Activated naive CD4-positive, alpha-beta T cell (primary cell): ENCODE measurements at places on chromosomes 11 and 22.

DNA sequence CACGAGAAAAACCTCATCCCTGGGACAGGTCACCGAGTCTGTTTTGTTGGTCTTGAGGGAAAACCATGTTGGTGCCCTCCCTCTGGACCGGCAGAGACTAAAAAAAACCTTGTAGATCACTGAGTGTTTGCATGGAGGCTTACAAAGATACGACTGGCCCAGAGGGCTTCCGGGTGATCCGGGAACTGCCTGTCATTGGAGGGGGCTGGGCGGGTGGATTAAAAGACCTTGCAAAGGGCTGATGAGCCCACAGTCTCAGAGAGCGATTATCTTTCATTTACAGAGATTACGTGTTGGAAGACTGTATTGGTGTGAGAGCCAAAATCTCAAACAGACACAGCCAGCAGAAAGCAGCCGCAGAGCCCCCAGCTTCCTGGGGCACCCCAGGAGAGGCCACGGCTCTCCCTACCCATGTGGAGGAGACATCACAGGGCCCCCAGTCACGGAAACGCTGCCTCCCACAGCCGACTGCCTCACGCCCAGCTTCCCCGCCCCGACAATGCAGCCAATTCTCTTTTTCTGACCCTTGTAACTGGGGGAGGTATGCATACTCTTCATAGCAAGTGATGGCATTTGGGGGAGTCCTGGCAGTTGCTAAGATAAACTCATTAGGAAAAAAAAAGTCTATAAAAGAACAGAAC is 426.4 kb downstream of the CTTN start:
- no peak for DNase-seq

- no peak for DNase-seq
Measured at GRCh38 chr11:14327116-14327515, 31.9 kb downstream of the RRAS2 start.

DNA sequence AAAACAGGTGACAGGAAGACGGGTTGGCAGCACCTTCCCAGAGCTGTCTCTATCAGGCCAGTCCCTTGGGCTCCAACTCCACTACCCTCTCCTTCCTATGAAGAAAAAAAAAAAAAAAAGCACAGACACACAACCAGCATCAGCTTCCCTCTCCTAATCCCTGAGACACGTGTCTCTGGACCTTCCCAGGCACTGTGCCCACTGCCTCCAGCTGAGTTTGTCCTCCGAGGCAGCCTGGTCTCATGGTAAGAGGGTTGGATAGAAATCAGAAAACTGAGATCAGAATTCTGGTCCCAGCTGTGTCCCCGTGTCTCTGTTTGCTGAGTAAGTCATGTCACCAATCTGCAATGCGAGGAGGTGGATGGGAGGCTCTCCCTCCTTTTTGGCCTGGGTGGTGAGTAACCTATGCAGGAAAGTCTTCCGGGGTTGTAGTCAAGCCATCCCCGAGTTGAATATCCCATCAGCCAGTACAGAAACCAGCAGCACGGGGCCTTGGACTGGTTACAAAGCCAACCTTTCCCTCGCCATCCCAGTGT is 193.7 kb upstream of the TBCEL start:
- DNase-seq: no peak

DNA sequence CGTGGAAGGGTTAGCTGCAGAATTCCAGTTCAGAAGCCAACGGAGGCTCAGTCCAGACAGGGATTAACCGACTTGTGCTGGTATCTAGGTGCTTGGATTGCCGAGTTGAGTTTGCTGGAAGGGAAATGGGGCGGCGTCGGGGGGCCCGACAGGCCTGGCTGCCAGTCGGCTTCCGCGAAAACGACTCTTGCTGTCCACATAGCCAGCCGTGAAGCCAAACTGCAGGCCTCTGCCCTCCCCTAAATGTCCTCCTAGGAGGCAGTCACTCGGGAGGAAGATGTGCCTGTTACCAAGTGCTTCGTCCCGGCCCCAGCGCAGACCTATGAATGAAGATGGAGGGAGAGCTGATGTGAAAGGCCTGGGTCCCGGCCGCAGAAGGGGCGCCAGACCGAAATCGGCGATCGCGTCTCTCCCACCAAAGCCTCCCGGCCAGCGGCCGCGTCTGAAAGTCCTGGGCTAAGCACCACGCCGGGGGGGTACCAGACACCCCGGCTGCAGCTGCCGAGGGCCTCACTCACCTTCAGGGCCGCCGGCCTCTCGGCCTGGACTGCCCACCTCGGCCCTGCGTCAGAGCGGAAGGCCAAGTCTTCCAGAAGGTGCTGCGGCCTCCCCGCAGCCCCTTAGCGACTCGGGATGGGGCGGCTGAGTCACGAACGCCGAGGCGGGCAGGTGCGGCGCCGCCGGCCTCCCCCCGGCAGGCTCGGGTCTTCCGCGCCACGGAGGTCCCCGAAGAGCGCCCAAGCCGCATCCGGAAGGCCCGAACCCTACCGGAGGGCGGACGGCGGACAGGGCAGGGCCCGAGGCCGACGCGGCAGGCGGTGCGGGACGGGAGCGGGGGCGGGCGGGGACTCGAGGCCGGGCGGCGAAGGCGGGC is 7.5 kb downstream of the DPAGT1 start:
- peak; percentile 51 for DNase-seq

DNA sequence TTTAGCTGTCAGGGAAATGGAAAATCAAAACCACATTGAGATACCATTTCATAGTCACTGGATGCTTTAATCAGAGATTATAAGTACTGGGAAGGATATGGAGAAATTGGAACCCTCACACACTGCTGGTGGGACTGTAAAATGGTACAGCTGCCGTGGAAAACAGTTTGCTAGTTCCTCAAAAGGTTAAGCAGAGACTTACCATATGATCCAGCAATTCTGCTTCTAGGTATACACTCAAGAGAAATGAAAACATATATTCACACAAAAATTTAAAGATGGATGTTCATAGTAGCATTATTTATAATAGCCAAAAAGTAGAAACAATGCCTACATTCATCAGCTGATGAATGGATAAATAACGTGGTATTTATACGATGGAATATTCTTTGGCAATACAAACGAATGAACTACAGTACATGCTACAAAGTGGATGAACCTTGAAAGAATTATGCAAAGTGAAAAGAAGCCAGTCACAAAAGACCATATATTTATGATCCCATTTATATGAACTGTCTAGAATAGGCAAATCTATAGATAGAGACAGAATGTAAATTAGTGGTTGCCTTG is 23.0 kb downstream of the RNF121 start:
- no peak for DNase-seq

DNA sequence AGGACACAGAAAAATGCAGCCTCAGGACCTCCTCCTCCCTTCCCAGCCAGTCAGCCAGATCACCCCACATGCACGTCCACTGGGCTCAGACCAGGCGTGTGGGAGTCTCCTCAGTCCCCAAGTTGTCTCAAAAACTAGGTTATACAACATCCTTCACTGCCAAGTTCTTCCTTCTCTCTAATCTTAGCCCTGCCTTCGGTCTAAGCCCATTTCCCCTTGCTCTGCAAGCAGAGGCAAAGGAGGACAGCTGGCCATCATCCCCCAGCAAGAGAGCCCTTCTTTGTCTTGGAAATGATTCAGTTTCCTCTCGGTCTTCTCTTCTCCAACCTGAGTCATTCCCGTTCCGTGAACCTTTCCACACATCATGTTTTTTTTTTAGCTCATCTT is 14.0 kb upstream of the NRGN start:
- DNase-seq: no peak

- no peak for DNase-seq
Measured at GRCh38 chr11:3227568-3228444, 4.4 kb downstream of the MRGPRE start.

DNA sequence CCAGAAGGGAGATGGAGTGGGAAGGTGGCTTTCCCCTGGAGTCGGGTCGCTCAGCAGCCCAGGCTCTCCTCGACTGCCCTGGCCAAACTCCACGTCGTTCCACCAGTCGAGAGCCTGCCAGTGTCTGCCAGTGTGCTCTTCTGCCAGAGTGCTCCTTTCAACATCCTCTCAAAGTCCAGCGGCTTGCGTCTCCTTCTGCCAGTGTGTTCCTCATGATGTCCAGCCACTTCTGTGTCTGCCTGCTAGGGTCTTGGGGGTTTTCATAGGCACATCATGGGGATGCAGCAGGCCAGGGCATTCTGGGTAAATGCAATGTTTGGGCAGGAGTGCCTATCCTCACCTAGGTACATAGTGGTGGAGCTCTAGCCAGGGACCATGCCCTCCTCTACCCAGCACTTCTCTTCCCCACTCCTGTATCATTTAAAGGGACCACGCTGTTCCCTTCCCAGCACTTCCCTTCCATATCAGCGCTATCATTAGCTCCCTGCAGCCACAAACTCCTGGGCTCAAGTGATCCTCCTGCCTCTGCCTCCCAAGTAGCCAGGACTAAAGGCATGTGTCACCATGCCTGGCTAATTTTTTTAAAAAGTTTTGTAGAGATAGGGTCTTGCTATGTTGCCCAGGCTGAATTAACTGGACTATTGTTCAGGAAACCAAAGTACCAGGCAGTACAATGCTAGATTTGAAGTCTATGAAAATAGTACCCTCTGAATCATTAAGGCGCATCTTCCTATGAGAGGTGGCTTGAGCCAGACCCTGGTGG is 62.9 kb upstream of the CLDN5 start:
- no peak for DNase-seq

DNA sequence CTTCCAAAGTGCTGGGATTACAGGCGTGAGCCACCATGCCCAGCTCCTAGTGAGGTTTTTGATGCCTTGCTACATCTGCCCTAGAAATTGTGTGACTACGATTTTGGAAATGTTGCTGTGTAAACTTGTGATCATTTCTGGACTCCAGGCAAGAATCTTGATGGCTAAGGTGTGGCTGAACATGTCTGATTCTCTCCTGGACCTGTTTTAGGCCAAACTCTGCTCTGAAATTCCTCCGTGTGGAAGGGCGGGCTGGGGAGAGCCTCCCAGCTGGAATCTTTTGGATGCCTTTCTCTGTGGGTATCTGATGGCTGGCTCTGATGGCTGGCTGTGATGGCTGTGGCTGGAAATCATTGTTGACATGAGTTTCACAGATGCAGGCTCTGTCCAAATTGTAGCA is 8.2 kb downstream of the PNPLA3 start:
- DNase-seq: no peak

GRCh38 chr11:107856981-107857517 is 1.5 kb downstream of the SLC35F2 start:
- no peak for DNase-seq
